ENCODE measurements at places on chromosomes 3 and 15.

- no peak for DNase-seq
Measured at GRCh38 chr3:38816026-38816425, at the start of gene SCN10A. Gene SCN10A, minus strand, starts transcription at chr3:38816217. Its CDS starts 22,207 bp downstream, at chr3:38794010.

GRCh38 chr3:112546216-112546759 is 15.5 kb downstream of the ATG3 start:
- DNase-seq: no peak

GRCh38 chr3:169242708-169243513 is 420.6 kb downstream of the MECOM start:
- DNase-seq: no peak

DNA sequence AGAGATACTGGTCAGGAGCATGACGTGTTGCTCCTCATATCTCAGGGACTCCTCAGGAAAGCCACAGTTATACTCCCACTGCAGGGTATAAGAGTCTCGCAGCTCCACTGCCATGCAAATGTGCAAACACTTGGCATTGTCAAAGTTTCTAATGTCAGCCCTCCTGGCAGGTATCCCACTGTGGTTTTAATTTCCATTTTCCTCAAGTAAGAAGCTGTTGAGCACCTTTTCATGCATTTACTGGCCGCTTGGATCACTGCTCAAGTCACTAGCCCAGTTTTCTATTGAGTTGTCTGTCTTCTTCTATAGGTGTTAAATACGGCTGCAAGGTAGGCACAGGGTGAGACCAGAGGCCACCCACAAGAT is 41.9 kb upstream of the GRIP2 start:
- no peak for DNase-seq

- no peak for DNase-seq
Measured at GRCh38 chr3:123667784-123668183, 82.9 kb upstream of the HACD2 start.

DNA sequence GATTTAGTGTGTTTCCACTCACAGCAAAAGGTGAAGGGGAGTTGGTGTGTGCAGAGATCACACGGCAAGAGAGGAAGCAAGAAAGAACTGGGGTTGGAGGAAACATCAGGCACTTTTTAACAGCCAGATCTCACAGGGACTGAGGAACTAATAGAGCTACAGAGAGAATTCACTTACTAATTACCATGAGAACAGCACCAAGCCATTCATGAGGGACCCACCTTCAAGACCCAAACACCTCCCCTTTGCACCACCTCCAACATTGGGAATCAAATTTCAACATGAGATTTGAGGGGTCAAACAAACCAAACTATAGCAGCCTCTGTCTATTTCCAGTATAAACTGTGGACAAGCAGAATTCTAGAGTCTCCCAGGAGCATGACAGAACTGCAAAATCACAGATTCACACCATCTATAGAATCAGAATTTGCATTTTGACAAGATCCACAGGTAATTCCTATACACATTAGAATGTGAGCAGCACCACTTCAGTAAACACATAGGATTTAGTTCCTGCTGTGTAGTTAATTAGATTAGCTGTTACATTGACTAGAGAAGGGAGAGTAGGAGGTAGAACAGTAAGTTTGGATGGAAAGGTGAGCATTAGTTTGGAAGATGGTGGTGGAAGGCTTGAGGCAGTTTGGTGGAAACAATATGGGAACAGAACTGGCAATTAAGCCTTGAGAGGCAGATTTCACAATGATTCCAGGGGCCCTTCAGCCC is 311.7 kb downstream of the NSUN3 start:
- DNase-seq: no peak

- DNase-seq: no peak
Measured at GRCh38 chr3:175047786-175048185, 188.7 kb downstream of the NAALADL2 start.

DNA sequence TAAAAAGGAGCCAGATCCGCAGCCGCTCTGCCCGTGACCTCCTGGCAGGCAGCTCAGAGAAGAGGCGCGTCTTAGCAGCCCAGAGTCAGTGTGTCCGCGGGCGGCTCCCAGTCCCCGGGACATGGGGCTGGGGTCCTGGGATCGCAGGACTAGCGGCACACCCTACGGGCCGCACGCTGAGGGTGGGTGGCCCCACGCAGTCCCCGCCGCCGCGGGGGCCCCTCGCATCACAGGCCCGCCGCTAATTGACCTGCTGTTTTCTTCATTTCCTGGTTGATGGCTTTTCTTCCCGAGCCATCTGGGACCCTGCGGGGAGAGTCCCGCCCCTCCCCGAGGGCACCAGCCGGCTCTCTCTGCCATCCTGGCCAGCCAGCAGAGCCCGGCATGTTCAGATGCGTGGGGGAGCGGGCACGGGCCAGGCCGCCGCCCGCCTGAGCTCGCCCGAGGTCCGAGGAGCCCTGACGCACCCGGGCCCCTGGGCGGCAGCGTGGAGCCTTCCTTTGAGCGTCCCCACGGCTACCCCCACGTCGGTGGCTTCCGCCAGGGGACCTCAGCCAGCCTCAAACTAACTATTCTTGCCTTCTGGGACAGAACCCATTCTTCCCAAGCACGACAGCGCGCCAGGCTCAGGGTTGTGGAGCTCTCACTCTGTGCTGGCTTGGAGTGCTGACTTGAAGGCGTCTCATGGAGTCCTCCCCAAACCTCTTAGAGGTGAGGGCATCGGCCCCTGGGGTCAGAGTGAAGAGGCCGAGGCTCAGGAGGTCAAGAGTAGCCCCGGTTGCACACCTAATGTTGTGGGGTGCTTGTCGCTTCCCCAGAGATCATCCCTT is 34.6 kb upstream of the CACNA2D3 start:
- DNase-seq: no peak

DNA sequence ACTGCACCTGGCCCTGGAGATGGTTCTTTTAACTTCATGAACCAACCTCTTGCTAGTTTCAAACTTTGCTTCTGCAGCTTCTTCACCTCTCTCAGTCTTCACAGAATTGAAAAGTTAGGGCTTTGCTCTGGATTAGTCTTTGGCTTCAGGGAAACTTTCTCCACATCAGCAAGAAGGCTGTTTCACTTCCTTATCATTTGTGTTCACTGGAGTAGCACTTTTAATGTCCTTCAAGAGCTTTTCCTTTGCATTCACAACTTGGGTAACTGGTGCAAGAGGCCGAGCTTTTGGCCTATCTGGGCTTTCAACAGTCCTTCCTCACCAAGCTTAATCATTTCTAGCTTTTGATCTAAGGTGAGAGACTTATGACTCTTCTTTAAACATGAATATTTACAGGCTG is 15.7 kb upstream of the TM2D3 start:
- DNase-seq: no peak

DNA sequence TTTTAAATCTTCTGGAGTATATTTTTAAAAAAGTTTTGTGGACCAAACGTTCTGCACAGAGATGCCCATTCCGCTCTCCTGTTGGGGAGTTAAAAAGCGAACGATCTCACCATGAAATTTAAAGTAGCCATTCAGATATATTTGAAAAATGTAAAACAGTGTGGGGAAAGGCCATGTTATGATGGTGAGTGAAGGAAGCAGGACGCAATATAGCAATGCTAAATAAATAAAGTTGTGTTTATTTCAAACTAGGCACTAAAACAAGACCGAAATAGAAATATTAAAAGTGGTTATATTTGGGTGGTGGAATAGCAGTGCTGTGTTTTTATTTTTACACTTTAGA is 327 bp upstream of the CCDC13 start:
- no peak for DNase-seq

DNA sequence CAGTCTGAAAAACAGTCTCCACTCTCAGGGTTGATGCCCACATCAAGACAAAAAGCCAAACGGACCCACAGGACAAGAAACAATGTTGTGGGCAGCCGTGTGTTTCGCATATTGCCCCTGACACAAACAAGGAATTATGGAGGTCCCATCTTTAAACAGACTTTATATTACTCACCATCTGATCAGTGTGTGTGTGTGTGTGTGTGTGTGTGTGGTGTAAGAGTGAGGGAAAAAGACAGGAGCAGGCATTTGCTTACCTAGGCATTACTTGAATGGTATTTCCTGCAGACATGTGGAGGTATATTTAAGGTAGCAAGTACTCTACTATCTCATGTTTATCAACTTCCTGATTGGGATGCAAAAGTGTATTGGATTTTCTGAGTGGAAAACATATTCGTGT is 136.3 kb downstream of the TMCO5A start:
- DNase-seq: no peak

DNA sequence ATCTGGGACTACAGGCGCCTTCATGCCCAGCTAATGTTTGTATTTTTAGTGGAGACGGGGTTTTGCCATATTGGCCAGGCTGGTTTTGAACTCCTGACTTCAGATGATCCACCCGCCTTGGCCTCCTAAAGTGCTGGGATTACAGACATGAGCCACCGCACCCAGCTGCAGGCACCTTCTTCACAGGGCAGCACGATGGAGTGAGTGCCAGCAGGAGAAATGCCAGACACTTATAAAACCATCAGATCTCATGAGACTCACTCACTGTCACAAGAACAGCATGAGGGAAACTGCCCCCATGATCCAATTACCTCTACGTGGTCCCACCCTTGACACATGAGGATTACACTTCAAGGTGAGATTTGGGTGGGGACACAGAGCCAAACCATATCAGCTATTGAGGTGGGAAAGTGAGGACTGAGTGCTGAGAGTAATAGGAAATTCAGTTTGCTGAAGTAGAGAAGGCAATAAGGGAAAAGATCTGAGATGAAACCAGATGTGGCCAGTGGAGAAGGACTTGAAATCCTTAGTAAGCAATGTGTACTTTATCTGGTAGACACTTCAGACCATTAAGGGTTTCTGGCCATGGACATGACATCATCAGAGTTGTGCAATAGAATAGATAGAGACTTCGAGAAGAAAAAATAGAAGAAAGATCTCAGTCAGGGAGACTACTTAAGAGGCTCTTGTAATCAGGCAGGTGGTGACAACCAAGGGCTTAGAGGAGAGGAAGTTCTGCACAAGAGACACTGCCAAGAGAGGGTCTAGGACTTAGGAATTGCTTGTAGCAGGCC is 18.1 kb upstream of the ATP13A5 start:
- DNase-seq: no peak

Data from stimulated activated CD8-positive, alpha-beta memory T cell treated with anti-CD3 and anti-CD28 coated beads, Interleukin-2, amount 100 ng/mL, for 1 hour (primary cell).